ENCODE measurements at places on chromosomes 5 and 9.

GRCh38 chr5:179827680-179828079, 7.0 kb downstream of the SQSTM1 start:
- DNase-seq = no peak

GRCh38 chr5:36528588-36528987, 77.8 kb upstream of the SLC1A3 start:
- no peak for DNase-seq

- DNase-seq = no peak
Measured at GRCh38 chr5:55918087-55919035, 67.2 kb downstream of the IL31RA start.

DNA sequence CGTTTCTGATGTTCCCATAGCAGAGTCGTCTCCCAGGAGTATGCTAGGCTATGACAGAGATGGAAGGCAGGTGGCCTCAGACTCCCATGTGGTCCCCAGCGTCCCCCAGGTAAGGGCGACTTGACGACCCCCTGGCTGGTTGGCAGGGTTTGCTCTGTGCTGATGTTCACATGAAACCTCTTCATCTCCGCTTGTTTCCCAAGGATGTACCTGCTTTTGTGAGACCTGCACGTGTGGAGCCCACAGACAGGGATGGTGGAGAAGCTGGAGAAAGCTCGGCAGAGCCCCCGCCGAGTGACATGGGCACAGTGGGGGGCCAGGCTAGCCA, 108.3 kb downstream of the WNK2 start:
- DNase-seq = no peak

DNA sequence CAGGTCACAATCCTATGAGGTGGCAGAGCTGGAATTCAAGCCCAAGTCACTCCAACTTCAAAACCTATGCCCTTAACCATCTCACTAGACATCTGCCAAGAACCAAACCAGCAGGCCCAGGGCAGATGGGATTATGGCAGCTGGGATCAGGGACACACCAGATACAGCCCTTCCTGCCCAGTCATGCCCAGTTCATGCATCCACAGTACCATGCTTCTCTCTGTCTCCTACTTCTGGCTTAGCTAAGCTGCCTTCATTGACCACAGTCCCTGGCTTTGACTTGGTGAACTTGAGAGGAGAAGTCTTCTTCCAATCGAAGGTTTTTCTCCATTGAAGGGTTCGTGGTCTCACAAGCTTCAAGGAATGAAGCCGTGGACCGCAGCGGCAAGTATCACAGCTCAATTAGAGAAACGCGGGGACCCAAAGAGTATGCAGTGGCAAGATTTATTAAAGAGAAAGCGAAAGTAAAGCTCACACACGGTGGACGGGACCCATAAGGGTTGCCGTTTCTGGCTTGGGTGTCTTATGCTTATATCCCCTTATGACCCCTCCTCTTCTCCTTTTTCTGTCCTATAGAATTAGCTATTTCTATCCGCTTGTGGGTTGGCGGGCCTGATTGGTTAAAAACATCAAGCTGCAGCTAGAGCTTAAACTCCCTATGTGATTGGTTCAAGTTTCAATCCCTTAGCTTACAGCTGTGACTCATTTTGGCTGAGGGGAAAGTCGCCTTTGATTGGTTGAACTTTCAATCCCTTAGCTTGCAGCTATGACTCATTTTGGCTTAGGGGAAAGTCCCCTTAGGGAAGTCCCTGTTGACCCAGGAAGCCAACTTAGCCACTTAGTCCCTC, 101.2 kb downstream of the TRIM36 start:
- no peak for DNase-seq

GRCh38 chr5:14364576-14365472, 216.8 kb upstream of the OTULINL start:
- DNase-seq = no peak

DNA sequence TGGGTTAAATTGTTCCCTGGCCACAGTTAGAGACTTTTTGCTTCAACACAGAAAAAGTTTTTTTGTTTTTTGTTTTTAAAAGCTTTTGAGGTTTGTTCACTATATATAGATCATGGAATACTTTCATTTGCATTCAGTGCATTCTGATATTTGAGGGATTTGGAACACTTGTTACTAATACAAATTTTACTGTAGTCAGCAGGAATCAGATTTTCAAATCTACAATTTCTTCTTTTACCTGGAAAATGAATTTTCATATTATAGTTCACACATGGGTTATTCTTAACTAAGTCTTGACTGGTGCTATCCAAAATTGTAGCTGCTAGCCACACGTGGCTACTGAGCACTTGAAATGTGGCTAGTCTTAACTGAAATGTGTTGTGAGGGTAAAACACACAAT, 142.0 kb downstream of the RMI1 start:
- no peak for DNase-seq

DNA sequence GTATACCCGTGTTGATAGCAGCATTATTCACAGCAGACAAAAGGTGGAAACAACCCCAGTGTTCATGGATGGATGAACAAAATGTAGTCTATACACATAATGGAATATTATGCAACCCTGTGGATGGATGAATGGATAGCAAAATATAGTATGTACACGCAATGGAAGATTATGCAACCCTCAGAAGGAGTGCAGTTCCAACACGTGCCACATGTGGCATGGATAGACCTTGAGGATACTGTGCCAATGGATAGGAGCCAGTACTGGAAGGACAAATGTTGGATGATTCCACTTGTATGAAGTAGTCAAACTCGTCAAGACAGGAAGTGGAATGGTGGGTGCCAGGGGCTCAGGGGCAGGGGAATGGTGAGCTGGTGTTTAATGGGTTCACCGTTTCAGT, 44.9 kb downstream of the PLEKHG4B start:
- no peak for DNase-seq

DNA sequence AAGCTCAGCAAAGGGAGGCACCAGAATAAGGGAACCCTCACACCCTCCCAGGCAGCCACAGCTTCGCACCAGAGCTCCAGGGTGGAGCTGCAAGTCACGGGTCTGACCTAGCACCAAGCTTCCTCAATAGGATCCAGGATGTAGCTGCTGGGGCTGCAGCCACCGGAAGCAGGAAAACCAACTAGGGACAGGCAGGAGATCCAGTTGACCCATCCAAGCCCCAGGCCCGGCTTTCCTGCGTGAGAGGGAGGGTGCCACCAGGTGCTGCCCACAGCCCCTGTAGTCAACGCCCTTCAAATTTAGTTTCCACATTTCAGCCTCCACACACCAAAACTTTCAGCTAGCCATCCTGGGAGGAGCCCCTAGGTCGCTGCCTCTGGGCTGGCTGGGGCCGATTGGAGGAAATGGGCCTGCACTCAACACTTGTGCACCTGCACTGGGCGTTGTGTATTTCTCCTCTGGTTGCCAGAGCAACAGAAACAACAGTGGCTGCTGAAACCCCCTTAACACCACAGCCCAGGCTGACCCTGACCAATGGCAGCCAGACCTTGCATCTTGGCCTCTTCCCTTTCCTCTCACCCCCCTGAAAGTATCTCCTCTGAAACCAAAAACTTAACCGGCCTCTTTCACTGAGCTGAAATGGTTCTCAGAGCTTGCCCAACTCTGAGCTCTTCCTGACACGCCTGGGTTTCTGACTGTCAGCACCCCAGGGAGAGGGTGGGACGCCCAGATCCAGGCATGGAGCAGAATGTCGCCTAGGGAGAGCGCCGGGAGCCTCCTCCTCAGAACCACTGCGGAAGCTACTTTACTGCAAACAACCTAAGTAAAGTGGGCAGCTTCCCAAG, 226.5 kb upstream of the MAP3K1 start:
- DNase-seq = peak; percentile 30

GRCh38 chr5:3564827-3565518, 30.7 kb upstream of the IRX1 start:
- DNase-seq = no peak
